ENCODE measurements at places on chromosomes 5 and 9. TPM values are rescaled to one million over a fixed set of nuclear protein-coding genes. Genes with fewer than 3 reads are reported as not detected.

DNA sequence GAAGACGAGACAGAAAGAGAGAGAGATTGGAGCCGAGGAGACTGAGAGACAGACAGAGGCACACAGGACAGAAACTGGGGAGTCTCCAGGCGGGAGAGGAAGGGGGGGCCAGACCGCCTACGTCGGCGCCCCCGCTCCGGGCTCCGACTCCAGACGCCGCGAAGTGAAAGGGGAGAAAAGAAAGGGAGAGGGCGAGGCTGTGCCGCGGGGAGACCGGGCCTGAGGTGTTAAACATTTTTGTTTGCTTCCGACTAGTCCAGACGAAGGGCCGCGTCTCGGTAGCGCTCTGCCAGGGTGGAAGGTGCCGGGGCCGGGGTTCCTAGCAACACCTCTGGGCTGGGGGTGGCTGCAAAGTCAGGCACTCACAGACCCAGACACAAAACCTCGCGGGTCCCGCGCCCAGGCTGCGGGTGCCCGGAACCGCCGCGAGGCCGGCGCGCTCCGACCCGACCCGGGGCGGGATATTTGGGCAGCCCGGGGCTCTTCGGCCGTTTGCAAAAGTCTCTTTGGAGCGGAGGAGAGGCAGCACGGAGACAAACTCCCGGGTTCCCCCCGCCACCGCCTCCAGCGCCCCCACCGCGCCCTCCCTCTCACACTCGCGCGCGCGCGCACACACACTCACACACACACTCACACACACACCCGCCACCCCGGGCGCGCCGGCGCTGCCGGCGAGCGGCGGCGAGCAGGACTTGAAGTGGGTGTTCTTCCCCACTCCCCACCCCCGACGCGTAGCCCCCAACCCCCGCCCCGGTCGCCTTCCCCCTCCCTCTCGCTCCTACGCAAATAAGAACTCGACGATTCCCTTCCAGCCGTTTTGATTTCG, 626 bp upstream of the FST start:
- DNase-seq = peak; percentile 77

The NR5A1 gene
- total RNA-seq = not detected

The FOXI1 gene
- total RNA-seq = not detected

The FOXD1 gene
- 10.3 TPM for total RNA-seq

DNA sequence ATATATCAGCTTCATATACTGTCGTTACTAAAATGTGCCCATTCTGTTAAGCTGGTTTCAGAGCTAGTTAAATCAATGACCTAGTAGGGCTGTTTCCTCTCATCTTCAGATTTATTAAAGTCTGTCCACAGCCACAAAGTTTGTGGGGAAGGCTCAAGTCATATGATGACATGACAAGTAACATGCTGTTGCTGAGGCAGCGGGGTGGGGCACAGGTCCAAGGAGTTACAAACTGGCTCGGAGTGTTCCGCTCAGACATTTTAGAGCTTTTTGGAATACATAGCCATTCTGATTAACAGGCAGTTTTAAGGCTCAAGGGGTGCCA, 2.7 kb upstream of the ANP32B start:
- DNase-seq = no peak

- peak; percentile 11 for DNase-seq
Observed at GRCh38 chr5:38968665-38969064, 105.5 kb downstream of the RICTOR start.

DNA sequence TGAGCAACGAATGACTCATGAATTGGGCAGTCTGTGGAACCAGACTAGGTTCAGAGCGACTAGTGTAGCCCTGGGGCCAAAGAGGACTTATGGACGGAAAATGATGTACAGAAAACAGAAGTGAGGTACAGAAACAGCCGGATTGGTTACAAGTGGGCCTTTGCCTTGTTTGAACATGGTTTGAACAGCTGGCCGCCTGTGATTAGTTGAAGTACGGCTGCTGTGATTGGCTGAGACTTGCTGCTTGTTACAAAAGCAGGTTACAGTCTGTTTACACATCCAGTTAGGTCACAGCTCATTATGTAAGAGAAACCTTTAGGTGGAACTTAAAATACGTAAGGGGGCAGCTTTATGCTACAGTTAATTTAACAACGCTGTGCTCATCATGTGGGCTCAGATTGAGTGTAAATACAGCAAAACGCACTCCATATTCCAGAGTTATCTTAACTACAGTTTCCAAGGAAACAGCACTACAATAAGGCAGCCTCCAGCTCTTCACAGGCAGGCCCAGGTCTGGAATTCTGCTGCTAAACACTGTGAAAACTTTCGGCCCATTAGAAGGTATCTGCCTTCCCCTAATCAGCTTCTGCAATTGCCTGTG, 6.5 kb downstream of the AMACR start:
- peak; percentile 83 for DNase-seq

GRCh38 chr5:98128846-98129245, 644.6 kb upstream of the RGMB start:
- DNase-seq = no peak

DNA sequence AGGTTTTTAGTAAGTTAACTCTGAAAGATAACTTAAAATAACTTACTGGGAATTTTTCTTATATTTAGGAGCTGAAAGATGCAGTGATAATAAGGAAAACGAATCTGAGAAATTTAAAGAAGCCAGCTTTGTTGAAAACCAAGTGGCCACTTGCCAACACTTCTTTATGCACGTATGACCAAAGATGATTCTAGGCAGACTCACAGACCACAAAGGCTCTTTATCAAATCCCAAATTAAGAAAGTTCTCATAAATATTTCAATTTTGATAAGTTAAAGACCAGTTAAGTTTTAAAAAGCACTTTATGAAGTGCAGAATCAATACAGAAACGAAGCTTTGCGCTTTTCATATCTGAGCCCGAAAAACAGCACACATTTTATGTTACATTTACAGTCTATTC, 1.5 kb downstream of the AFF4 start:
- DNase-seq = peak; percentile 48

GRCh38 chr9:86353655-86354010, 577 bp downstream of the TUT7 start:
- peak; percentile 51 for DNase-seq

GRCh38 chr5:112958093-112959088, 18.2 kb upstream of the DCP2 start:
- peak; percentile 96 for DNase-seq
